Muscle of back (tissue), 13 donors: ENCODE measurements at places on chromosomes 2 and 18. TPM values are rescaled to one million over a fixed set of nuclear protein-coding genes. Genes with fewer than 3 reads are reported as not detected.

TSPYL6 gene
- not detected for polyA plus RNA-seq

DNA sequence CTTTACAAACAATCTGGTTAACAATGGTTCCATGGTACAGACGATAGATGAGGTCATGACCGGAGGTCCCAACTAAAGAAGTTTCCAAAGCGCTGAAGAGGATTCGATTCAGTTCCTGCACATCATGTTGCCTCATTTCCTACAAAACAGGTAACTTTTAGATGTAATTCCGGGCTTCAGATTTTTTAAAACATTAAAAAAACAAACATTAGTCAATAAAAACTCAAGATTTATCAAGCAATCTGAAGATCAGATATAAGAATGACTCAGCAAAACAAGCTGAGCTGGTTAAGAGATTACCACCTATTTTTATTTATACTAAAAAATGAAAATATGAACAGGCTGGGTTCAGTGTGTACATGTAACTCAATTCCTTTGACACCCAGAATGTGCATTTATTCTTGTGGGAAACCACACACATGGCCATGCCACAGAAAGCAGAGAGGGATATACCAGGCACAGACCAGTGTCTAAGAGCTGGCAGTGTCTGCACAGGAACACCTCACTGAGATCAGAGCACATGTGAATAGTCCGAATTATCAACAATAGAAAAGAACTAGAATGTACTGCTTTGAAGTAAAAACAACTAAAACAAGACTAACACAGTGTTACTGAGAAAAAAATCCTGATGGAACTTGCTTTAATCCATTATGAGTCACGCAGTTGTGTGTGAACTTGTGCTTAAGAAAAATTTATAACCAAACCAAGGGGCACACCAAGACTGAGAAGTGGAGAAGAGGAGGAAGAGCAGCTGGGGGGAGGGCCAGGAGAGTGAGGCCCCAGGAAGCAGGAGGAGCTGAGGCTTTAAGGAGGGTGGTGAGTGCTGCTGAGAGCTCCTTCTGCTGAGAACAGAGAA, 9.5 kb downstream of the USP40 start:
- DNase-seq: no peak

GRCh38 chr2:67955748-67956603, 106.8 kb downstream of the C1D start:
- no peak for DNase-seq

EVX2 gene
- polyA plus RNA-seq: not detected

- DNase-seq: no peak
Measured at GRCh38 chr2:211479536-211480150, 923.2 kb downstream of the CPS1 start.
